Fibroblast of mammary gland (primary cell): ENCODE measurements at places on chromosomes 7 and 10.
A peak's percentile ranks its signal among the peaks of the same experiment; 100 is the strongest.

DNA sequence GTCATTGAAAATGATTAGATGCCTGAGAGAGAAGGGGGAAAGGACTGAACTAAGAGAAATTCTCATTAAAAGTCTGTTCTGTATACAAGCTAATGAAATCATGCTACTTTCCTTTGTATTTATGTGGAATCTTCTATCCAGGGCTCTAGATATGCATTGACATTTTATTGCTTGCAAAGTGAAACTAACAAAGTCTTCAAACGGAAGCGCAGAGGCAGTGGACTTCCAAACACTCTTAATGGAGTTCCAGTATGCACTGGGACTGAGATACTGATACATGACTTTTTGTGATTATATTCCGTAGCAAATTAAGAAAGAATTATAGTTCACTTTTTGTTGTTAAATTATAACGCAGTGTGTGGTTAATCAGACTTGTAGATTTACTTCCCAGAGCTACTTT lies 166.8 kb upstream of the TBX20 start:
- DNase-seq, result no peak

DNA sequence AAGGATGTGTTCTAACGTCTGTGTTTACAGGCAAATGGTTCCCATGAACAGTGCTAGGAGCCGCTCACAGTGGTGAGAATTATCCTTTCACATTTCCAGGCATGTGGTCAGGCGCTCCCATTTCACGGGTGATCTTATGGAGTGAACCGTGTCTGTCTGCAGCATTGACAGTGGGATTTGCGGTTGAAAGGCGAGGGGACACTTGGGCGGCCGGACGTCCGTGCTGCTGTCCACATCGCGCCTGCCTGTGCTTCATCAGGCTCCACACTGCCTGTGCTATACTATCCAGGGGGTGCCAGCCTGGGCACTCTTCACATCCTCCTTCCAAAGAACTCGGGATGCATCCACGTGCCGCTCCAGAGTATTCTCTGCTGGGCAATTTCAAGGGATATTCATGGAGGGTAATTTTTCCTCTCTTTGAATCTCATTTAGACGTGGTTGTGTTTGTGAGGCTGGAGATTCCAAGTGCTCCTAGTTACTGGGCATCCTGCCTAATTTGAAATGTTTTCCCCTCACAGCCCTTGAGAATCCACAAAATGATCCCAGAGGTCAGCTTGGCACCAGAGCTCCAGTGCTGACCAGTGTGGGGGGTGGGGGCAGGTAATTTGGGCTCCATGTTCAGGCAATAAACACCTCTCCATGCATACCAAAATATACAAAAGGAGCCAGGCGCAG lies 61.9 kb upstream of the EBF3 start:
- DNase-seq, result no peak

DNA sequence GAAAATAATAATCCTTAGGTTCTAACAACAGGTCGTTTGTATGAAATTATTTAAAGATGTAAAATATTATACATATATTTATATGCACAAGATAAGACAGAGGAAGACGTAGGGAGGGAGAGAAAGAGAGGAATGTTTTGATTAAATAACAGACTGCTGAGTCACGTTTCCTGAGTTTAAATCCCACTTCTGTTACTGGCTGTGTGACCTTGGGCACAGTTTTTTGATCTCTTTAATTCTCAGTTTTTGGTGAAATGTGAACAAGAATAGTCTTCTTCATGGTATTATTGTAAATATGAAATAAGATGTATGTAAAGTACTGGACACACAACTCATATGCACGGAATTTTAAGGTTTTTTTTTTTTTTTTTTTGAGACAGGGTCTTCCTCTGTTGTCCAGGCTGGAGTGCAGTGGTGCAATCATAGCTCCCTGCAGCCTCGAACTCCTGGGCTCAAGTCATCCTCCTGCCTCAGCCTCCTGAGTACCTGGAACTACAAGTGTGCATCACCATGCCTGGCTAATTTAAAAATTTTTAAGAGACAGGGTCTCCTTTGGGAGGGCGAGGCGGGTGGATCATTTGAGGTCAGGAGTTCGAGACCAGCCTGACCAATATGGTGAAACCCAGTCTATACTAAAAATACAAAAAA lies 42.6 kb downstream of the BAMBI start:
- DNase-seq, result peak; percentile 23

GRCh38 chr10:112735041-112735695 lies 214.9 kb upstream of the TCF7L2 start:
- DNase-seq, result peak; percentile 51

- no peak for DNase-seq
Measured at GRCh38 chr7:151688236-151688780, 168.6 kb upstream of the RHEB start.

DNA sequence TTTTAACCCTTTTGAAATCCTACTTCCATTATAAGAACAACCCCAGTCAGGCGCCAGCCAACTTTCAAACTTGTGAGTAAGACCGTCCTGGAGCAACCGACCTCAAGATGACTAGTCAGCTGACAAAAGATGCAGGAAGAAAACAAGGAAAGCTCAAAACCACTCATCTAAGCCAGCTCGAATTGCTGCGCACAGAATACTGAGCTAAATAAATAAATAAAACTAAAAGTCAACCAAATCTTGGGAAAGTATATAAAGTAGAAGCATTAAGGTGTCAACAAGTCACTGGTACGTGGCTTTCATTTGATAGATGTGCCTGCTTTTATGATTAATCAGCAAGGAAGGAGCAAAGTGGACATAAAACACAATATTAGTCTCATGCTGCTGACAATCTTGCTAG lies 1269.8 kb downstream of the XPNPEP1 start:
- DNase-seq, result peak; percentile 28

DNA sequence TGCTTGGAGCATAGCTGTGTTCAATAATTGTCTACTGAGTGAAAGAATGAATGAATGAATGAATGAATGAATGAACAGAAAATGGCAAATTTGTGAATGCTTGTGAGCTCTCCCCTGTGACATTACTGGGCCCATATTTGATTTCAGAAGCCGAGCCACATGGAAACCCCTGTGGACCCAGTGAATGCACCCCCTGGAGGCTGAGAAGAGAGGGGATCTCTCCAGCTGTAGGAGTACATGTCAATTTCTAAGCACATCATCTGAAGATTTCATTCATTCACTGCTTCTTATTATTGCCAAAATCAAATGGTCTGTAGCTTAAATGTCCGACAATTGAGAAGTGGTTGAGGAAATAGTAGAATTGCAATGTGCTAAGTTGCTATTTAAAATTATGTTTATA lies 58.3 kb upstream of the DOCK1 start:
- DNase-seq, result no peak

GRCh38 chr10:36872702-36873393 lies 252.6 kb upstream of the ANKRD30A start:
- no peak for DNase-seq

- DNase-seq, result no peak
Measured at GRCh38 chr7:23893942-23894891, 184.2 kb downstream of the STK31 start.
